GDM1 (cell line): ENCODE measurements at places on chromosomes 2 and 18.

- no peak for DNase-seq
Measured at GRCh38 chr2:61090386-61090921, 24.8 kb downstream of the SANBR start.

- DNase-seq: no peak
Measured at GRCh38 chr18:76386886-76387285, 108.2 kb downstream of the ZNF516 start.

- DNase-seq: no peak
Measured at GRCh38 chr2:177331466-177331997, 61.0 kb upstream of the AGPS start.

GRCh38 chr2:132470746-132471145, 54.1 kb downstream of the GPR39 start:
- DNase-seq: no peak

DNA sequence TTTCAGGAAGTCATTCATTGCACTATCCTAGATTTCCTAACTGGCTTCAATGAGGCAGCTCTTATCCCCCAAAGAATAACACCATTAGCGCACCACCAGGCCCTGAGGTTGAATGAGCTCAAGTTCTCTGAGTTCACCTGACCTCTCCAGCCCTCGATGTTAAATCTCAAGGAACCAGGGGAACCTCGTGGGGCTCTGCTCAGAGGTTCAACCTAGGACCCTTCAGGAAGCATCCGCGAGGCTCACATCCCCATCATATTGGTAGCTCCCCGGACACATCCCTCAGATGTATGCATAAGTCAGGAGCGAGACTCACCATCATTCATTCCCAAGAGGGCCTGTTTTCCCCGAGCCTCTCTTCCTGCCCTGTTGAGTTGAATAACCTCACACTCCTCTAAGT, 145.6 kb upstream of the KLHL29 start:
- no peak for DNase-seq

DNA sequence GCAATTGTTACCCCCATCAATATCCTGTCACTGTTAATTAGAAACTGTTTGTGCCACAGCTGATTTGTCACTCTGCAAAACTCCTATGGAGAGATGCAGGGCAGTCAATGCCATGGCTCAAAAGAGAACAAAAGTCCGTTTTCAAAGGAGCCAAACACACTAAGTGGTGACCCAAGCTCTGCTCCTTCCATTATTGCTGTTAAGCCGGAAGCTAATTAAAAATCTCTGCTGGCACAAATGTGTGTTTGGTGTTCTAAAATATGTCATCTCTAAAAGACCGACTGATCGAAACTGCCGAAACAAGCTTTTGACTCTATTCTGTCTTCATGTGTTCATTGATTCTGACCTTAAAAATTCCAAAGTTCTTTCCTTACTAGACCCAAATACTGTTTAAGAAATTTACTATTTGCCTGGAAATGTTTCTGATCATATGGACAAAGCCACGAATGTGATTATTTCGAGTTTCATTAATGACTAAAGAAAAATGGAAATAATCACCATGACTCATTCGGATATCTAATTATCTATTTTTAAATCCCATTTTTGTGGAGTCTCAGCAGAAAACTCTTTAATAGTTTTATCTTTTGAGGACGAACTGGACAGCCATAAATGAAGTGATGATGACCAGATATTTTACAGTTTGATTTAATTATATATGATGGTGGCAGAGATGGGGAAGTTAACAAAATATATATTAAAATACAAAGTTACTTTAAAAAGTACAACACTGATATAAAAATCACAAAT, 287.6 kb downstream of the SOCS6 start:
- DNase-seq: no peak

- no peak for DNase-seq
Measured at GRCh38 chr2:241432824-241433448, 75.4 kb downstream of the STK25 start.

DNA sequence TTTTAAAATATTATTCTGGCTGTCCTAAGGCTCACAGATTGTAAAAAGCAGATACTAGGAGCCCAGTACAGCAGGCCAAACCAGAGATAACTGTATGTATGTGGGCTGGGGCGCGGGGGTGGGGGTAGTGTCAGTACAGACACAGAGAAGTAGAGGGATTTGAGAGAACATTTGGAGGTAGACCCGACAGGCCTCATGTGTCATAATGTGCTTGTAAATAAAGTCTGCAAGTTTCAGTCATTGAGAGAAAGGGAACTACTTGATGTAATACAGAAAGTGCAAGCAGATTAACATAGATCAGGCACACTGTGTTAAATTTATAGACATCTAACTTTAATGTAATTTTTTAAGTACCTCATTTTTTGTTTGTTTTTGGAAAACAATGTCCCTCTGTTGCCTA, 7.4 kb upstream of the POLI start:
- no peak for DNase-seq

DNA sequence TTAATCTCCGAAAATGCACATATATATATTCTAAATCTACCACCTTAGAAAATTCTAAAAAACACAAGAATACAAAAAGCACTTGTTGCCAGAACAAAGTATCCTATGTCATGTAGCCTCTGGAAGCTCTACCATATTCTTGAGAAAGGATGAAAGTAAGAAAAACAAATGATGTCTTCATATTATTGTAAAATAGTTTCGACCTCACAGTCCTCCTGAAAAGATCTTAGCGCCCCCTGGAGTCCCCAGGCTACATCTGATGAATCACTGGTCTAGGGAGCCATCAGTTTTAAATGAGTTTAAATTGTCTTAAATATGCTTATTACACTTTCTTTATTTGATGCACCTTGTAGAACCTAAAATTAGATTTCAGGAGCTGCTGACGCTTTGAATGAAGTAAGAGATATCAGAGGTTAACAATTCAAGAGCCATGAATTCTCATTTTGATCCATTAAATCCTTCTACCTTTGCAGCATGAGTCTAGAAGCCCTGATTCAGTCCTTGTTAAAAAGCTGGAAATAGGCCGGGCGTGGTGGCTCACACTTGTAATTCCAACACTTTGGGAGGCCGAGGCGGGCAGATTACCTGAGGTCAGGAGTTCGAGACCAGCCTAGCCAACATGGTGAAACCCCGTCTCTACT, 138.8 kb downstream of the MCFD2 start:
- DNase-seq: peak; percentile 31

- DNase-seq: no peak
Measured at GRCh38 chr2:234426616-234427015, 70.3 kb downstream of the ARL4C start.

DNA sequence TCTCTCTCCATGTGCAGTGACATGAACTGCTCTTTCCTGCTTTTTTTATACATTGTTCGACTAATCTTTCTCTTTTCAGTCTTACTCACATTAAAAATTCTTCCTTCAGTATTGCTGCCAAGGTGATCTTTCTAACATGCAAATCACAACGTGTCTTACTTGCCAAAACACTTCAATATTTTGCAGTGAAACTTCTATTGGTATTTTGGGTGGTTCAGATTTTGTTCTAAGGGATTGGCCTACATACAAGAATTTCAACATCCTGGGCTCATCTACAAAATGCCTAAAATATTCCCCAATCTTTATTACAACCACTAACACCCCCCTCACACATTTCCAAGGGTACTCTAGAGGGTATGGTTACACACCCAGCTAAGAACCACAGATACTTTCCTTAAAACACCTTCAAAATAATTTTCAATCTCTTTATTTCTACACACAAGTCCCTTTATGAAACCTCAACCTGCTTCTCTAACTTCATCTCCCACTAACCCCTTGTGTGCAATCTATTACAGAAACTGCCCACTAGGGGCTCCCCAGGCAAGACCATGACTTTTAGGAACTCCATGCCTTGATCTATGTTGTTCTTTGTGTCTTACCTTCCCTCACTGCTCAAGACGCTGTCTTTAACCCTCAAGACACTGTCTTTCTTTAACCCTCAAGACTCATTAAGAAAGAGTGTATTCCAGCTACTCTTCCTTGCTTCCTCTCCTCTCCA, 50.9 kb downstream of the COL3A1 start:
- DNase-seq: no peak

- DNase-seq: no peak
Measured at GRCh38 chr2:239881561-239882320, 143.4 kb downstream of the NDUFA10 start.

- no peak for DNase-seq
Measured at GRCh38 chr2:176097820-176098365, 1.7 kb upstream of the HOXD12 start.

DNA sequence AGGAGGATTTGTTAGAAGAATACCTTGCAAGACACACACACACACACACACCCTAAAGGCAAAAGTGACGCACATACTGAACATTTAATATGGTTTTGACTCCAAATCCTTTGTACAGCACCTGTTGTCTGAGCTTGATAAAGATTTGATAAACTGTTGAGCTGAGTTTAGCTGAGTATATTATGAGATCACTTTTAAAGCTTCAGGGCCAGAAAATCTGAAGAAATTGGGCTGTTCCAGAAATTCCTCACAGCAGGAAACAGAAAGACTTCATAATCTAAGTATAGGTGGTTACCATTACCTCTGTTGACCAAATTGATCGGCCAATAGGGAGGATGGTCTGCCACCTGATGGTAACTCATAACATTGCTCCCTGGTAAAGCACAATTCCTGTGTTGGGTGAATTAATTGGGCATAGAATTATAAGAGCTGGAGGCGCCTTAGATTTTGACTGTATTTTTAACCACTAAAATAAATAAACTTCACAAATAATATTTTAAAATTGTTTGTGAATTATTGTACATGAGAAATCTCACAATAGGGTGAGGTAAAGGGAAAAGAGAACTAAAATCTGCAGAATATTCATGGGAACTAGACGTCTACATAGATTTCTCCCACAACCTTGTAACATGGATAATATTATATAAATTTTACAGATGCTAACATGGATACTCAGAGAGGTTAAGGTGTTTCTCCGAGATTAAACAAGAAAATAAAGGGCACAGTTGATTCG, 21.8 kb upstream of the RPIA start:
- DNase-seq: no peak

DNA sequence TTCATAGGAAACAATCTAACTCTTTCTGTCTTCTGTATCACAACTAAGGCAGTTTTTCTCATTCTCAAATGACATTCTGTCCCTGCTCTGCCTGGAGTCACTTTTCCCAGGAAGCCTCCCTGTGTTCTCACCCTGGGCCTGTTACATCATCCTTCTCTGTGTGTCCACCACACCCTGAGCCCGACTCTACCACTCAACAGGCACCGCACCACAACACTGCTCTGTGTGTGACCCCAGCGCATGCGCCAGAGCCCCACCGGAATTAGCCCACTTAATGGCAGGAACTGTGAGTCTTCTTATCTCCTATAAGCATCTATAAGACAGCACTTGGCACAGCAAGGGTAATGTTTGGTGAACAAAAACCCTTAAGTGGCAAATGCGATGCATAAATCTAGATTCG, 32.3 kb downstream of the TGFBRAP1 start:
- no peak for DNase-seq

DNA sequence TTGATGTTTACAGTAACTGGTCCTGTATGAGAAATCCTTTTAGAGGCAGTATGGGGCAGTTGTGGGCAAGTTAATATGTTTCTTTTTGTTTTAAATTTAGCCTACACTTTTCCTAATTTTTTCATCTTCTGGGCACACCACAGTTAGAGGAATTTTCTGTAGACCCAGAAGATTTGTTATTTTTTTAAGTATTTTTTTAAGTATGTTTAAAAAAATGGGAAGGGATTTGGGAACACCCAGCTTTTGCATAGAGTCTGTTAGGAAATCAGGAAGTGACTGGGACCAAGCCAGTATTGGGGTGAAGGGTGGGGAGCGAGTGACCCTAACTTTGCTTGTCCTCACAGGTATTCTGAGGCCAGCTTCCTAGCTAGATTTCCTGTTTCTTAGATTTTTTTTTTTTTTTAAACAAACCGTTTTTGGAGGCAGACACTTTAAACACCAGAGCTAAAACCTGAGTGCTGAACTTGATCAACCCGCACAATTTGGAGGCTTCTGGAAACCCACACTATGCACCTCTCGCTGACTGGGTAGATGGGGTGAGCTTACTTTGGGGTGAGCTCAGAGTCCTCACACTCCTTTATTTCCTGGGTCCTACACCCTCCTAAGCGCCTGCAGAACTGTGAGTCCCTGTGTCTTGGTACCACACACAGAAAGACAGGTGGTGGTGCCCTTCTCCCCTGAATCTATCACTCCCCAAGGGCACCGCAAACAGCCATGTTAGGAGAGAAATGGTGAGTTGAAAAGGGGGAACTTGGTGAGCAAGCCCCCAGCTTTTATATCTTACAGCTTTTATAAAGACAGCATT, 5.2 kb downstream of the GATA6 start:
- no peak for DNase-seq

- DNase-seq: no peak
Measured at GRCh38 chr2:102266204-102266603, 45.2 kb upstream of the IL1RL1 start.

DNA sequence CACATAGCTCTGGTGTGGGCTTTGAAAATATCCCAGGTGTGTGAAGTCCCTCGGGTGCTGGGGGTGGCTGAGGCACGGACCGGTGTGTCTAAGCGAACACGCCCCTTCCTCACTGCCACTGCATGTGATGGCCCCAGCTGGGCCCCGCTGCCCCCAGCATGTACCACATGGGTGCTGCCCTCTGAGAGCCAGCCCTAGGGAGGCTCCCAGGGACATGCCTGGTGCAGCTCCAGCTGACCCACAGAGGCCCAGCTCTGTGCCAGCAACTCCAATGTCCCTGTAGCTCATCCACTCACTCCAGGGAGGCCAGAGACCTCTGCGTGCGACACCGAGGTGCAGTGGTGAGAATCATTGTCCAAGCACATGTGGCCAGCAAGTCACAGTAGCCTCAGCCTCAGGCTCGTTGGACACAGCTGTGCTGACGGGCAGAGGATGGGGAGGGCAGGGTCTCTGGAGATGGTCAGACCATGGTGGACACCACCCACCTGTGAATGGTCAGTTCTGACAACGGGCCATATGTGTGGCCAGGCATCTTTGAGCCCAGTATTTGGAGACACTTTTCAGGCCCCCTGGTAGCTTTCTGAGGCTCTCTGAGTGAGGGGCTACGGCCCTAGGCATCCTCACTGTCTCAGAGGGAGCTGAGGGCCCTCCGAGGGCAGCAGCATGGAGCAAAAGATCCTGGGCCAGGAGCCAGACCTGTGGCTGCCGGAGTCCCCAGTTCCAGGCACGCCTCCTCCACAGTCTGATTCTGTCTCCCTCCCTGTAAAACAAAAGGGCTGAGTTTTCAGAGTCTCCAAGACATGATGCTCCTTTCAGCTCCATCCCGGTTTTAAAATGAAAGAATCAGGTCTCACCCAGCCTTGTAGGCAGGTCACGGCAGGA, 220.7 kb downstream of the NDUFA10 start:
- DNase-seq: no peak

DNA sequence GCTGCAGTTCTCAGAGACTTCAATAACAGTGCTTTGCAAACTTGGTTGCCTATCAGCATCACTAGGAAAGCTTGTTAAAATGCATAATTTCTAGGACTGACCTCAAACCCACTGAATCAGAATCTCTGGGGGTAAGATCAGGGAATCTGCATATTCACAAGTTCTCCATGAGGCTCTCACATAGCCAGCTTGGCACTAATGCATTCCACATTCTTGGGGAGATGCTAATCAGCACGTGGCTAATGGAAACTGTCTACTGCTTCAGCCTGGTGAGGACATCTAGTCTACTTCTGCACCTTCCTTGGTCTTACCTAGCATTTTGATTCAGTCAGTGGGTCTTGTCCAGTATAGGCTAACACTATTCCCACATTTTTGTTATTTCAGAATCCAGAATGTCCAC, 56.3 kb downstream of the RBKS start:
- DNase-seq: no peak
